Activated CD4-positive, CD25-positive, alpha-beta regulatory T cell treated with anti-CD3 and anti-CD28 coated beads, Interleukin-2, amount 50 U/mL, for 24 hours (primary cell): ENCODE measurements at places on chromosomes 4 and X.

GRCh38 chrX:37594755-37595382 lies 23.4 kb downstream of the LANCL3 start:
- ATAC-seq: no peak

DNA sequence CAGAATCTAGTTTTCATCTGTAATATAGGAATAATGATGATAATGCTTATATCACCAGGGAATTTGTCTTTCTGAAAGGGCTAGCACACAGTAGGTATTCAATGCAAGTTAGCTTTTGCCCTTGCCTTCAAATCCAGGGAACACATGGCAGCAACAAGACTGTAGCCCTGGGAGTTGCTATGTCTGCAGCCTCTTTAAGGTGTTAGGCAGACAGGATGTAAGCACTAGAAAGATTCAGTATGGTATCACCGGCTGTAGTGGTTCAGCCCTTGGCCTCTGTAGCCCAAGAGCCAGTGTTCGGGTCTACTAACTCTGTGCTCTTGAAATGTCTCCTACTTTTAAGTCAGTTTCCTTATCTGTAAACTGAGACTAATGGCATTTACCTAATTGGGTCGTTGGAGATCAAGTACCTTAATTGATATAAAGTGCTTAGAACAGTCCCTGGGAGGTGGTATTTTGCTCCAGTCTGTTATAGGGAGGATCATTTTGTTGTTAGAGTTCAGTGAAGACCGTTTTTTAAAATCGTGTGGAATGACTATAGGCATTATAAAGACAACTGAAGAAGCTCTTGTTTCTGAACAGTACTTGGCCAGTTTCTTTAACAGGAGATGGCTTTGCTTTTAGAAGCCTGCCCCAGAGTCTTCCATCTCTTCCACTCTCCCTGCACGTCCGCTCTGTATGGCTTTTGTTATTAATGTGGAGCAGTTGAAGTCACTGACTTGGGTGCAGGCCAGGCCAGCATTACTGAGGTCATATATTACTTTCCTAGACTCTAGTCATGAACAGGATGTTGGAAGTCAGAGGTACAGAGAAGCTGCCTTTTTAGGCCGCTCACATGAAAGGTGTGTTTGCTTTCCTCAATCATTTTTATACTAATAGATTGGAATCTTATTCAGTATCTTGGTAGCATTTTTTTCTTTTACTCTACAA lies 44.8 kb downstream of the GAB1 start:
- no peak for ATAC-seq

- ATAC-seq: peak; percentile 73
These were observed 17.1 kb upstream of the GPRIN3 start for GRCh38 chr4:89324671-89325070.

DNA sequence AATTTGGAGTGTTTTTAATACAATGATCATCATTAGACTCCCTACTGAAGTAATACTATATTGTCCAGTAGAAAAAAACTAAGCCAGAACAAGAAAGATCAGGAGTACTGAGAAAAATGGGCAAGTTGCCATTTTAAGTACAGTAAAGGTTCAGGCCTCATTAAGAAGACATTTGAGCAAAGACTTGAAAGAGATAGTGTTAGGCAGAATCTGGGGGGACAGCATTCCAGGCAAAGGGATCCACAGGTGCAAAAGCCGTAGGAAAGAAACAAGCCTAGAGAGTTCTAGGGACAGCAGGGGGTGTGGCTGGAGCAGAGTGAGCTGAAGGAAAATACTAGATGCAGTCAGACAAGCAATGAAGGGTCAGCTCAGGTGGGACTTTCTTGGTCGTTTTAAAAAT lies 58.1 kb upstream of the INTU start:
- no peak for ATAC-seq

DNA sequence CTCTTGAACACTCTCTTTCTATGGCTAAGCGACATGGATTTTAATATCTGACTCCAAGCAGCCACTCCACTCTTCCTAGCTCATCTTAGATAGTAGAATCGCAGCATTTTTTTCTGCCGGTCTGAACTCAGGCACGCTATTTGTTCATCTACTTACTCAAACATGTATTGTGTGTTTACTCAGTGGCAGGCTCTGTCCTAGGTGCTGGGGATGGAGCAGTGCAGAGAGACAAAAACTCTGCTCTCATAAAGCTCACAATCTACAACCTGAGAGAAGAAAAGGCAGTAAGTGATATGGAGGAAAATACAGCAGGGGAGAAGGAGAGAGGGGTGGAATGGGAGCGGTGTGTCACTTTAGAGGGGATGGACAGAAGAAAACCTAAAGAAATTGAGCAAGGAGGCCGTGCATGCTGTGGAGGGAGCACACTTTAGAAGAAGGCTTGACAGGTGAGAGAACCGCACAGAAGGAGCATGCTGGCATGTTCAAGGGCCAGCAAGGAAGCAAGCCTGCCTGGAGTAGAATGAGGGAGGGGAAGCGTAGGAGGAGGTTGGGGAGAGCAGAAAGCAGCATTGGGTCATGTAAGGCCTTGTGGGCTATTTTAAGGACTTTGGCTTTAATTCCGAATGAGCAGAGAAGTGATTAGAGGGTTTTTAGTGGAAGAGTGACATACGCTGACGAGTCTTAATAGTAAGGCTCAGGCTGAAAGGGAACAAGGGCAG lies 132.0 kb downstream of the ANK2 start:
- ATAC-seq: no peak

DNA sequence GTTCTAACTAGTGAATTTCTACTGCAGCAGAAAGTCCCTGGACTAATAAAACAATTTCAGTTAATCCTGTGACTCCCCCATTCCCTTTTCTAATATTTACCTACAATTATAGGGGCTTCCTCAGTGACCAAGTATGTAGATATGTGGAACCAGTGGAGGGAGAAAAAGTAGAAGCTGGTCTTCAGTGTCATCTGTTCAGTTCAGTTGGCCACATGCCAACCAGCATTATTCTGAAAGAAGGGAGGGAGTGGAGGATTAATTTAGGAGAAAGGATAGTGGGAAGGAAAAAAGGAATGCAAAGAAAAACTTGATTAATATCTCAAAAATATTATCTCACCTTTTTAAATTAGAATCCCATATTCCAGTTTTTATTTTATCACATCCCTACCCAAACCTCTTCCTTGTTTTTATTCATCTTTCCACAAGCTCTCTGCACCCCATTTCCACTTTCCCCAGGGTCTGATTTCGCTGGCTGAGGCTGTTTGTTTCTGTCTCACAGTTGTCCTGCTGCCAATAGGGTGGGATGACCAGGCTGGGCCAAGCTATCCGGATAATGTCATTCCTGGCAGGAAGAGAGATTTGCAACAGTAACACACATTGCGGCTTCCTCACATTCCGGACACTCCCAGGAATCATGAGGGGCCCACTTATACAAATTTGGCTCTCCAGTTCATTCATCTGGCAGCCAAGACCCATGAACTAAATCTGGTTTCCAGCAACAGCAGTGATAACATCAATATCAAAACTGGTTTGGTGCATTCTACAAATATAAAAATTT lies 24.6 kb upstream of the ANTXR2 start:
- no peak for ATAC-seq

- ATAC-seq: peak; percentile 60
These were observed 119.3 kb downstream of the CRLF2 start for GRCh38 chrX:1093121-1093520.
